Cerebellum (tissue), 4 donors: ENCODE measurements at places on chromosomes 7 and 10. TPM values are rescaled to one million over a fixed set of nuclear protein-coding genes. Genes with fewer than 3 reads are reported as not detected.

SLC18A3 gene
- 3.4 TPM for total RNA-seq

SFMBT2 gene
- 51.0 TPM for total RNA-seq

SEMA4G gene
- 11.0 TPM for total RNA-seq

FAM25C gene
- not detected for total RNA-seq

EIF5AL1 gene
- 0.09 TPM for total RNA-seq

LRIT1 gene
- total RNA-seq, result not detected

ITPRID1 gene
- 0.27 TPM for total RNA-seq

PAX4 gene
- not detected for total RNA-seq

ADAP1 gene
- total RNA-seq, result 16.2 TPM

AGMO gene
- 0.64 TPM for total RNA-seq

HOXA1 gene
- not detected for total RNA-seq

GJD4 gene
- not detected for total RNA-seq

MLXIPL gene
- total RNA-seq, result 1.1 TPM

GRM3 gene
- total RNA-seq, result 74.5 TPM

PLXDC2 gene
- total RNA-seq, result 59.6 TPM

UCN3 gene
- 0.27 TPM for total RNA-seq

C7orf25 gene
- total RNA-seq, result 13.7 TPM

KIAA1217 gene
- total RNA-seq, result 5.6 TPM

FAM25G gene
- not detected for total RNA-seq

CAMK2B gene
- total RNA-seq, result 33.6 TPM

SUN3 gene
- total RNA-seq, result 0.36 TPM

RTKN2 gene
- 17.1 TPM for total RNA-seq

ACTR3C gene
- 8.3 TPM for total RNA-seq

ARL5B gene
- total RNA-seq, result 65.8 TPM

CTNNA3 gene
- 24.9 TPM for total RNA-seq

IFIT1B gene
- 0.82 TPM for total RNA-seq

TLX1 gene
- total RNA-seq, result not detected

PDZD7 gene
- total RNA-seq, result 5.9 TPM

ELOVL3 gene
- total RNA-seq, result 0.18 TPM

SPDYE17 gene
- not detected for total RNA-seq

HABP2 gene
- total RNA-seq, result not detected

LRRC18 gene
- total RNA-seq, result not detected

ITGA8 gene
- 19.8 TPM for total RNA-seq

NAT16 gene
- 2.1 TPM for total RNA-seq

MRLN gene
- total RNA-seq, result 12.2 TPM
